ENCODE measurements at places on chromosomes 2 and 18.

GRCh38 chr2:39547811-39548719 is 111.0 kb upstream of the MAP4K3 start:
- no peaks in the 10 kb centered on the region for H3K36me3 ChIP-seq
- H3K27me3 ChIP-seq, result no peaks in the 10 kb centered on the region
- no peak overlapping the region for H3K4me3 ChIP-seq
- no peak overlapping the region for H3K27ac ChIP-seq

GRCh38 chr2:9951522-9952285 is at the start of gene GRHL1:
Gene GRHL1 (plus strand): TSS chr2:9951693. CDS start chr2:9951834, 141 bp downstream.
- H3K27ac ChIP-seq, result peak within 1 kb of the TSS; percentile 95
- peak; percentile 97 for DNase-seq
- peaks cover 49% of the 10 kb centered on the region for H3K27me3 ChIP-seq
- H3K4me1 ChIP-seq, result peaks cover 20% of the 10 kb centered on the region

DNA sequence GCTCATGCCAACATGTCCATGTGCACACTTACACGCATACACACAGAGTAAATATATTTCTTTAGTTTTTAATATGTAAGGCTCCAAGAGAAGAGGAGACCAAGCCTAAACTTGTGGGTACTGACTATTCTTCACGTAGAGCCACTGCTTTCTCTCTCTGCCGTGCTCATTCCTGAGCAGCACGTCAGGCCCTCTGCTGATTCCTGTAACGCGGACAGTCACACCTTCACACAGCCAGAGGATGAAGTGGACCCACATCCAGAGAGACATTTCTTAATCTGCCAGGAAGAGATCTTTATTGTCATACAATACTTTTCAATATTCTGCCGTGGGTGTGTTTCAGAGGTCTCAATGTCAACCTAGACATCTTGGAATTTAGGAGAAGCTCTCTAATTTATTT is 560.7 kb downstream of the STK39 start:
- peaks cover 8% of the 10 kb centered on the region for H3K36me3 ChIP-seq
- no peak overlapping the region for H3K27ac ChIP-seq
- H3K27me3 ChIP-seq, result no peaks in the 10 kb centered on the region
- DNase-seq, result no peak
- peaks cover 22% of the 10 kb centered on the region for H3K4me1 ChIP-seq

DNA sequence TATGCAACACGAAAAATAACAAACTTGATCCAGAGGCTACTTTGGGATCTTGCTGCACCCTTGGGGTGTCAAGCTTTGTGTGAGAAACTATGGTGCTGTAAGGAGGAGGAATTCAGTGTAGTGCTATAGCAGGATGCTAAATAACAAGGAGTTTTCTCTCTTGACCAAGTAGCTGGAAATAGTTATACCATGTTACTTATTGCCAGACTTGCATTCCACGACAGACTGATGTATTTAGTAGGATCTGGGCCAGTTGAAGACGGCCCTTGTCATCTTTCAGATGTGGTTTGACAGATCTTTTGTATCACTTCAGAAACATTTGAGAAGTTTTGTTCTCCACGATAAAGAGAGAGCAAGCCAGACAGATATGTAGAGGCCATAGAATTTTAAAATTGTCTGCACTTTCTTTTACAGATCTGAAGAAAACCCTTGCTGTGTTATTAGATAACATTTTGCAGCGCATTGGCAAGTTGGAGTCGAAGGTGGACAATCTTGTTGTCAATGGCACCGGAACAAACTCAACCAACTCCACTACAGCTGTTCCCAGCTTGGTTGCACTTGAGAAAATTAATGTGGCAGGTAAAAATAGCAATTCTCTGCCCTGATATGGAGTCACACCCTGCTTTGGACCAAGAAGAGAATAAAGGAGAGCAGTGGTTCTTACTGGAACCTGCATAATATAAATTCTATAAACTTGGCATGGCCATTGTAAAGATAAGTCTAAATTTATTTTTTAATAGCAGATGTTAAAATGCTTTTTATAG is 16.3 kb downstream of the MGAT5 start:
- DNase-seq, result no peak
- H3K36me3 ChIP-seq, result peaks cover 3% of the 10 kb centered on the region
- H3K27ac ChIP-seq, result no peak overlapping the region
- H3K4me1 ChIP-seq, result peaks cover 12% of the 10 kb centered on the region
- H3K27me3 ChIP-seq, result no peaks in the 10 kb centered on the region

- H3K36me3 ChIP-seq, result no peaks in the 10 kb centered on the region
- H3K4me3 ChIP-seq, result no peak overlapping the region
- no peak overlapping the region for H3K27ac ChIP-seq
Measured at GRCh38 chr2:47631792-47632398, 151.1 kb upstream of the MSH6 start.

Measured in type B pancreatic cell (in vitro differentiated cells).